Ureter (tissue), 1 donor: ENCODE measurements at places on chromosomes 7 and 10.

- no peak for DNase-seq
Observed at GRCh38 chr7:102376964-102377466, 19.1 kb upstream of the PRKRIP1 start.

GRCh38 chr7:95725205-95725604 lies 47.1 kb upstream of the DYNC1I1 start:
- no peak for DNase-seq

GRCh38 chr10:30662814-30663213 lies 33.3 kb upstream of the LYZL2 start:
- DNase-seq, result no peak

- no peak for DNase-seq
Observed at GRCh38 chr7:93176992-93177580, 28.9 kb upstream of the SAMD9L start.

- DNase-seq, result no peak
Observed at GRCh38 chr7:155917836-155918430, 105.7 kb upstream of the SHH start.

DNA sequence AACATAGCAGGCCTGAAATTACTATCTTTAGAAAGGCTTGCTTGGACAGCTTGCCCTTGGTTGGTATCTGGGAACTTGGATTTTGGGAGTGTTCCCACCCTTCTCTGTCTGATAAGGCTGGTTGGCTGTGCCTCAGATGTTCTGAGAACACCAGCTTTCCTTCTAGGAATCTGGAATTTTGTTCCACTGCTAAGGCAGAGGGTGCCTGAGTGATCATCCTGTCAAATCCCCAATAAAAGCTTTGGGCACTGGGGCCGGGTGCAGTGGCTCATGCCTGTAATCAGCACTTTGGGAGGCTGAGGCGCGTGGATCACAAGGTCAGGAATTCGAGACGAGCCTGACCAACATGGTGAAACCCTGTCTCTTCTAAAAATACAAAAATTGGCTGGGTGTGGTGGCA lies 5.0 kb downstream of the TRUB1 start:
- DNase-seq, result no peak

GRCh38 chr7:148371280-148371937 lies 219.2 kb upstream of the C7orf33 start:
- no peak for DNase-seq

DNA sequence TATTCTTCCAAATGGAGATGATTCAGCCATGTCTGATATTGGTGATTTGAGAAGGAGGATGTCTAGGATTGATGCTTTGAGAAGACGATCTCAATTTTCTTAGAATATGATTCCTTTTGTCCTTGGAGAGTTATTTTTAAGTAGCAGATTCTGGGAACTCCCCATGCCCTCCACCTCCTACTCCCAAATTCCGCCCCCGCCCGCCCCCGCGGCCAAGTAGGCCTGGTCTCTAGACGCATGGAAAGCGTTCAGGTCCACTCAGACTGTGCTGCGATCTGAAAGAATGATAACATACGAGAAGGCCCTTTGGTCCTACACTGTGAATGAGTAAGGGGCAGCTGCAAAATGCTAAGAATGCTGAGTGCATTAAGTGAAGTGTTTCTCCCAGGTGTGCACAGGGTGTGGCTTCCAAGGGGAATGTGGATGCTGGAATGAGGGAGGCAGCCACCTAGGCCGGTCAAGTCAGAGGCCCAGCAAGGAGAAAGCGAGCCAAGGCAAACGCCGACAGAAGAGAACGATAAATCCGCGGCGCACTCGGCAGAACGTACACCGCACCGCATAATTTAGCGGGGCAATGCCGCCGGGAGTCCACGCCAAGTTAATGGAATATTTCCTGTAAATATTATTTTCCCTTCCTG lies 142.3 kb downstream of the PRPF18 start:
- DNase-seq, result no peak

- DNase-seq, result no peak
Observed at GRCh38 chr7:153023194-153023592, 263.6 kb downstream of the ACTR3B start.

GRCh38 chr7:2824026-2824677 lies 20.0 kb downstream of the GNA12 start:
- DNase-seq, result no peak

DNA sequence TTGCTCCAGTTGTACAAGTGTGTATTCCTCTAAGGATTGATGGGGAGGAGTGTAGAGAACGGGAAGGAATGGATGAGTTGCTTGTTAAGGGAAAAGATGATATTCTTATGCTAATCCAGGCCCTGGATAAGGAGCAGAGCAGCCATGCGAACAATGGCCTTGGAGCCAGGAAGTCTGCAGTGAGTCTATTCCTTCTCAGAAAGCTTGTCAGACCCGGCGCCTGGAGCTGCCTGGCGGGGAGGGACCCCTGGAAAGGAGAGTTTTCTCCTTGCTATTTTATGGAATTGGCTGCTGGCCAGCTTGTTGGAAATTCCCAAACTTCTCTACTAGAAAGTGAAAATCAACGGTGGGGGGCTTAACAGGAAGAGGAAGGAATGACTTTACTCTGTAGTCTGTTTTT lies 89.1 kb downstream of the MMRN2 start:
- DNase-seq, result no peak

DNA sequence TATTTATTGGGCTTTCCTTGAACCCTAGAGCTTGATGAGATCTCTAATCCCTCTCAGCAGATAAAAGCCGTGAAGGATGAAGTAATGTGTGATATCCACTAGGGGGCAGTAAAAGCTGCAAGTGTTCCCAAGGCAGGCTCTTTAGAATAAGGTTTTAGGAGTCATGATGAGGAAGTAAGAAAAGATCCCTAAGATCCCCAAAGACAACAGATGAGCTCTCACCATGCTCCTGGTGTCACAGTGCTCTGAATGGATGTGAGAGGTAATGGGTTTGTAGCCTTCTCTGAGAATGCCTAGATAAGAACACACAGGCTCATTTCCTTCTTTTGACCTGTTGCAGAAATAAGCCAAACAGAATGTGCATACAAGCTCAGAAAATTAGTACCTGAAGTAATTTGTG lies 70.4 kb upstream of the ITPRID1 start:
- DNase-seq, result no peak

DNA sequence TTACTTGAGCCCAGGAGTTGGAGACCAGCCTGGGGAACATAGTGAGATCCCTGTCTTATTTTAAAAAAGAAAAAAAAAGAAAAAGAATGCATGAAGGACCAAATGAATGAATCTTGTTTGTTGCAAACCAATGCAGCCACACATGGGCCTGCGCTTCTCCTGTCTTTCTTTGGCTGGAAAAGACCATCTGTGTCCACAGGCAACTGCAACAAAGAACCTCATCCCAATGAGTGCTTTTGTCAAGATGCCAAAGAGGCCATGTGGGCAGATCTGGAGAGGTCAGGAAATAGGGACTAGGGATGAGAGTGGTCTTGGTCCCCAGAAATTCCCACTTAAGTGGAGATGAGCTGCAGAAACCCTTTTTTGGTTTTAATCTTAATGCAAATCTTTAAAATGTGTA lies 49.8 kb upstream of the DUSP5 start:
- no peak for DNase-seq

DNA sequence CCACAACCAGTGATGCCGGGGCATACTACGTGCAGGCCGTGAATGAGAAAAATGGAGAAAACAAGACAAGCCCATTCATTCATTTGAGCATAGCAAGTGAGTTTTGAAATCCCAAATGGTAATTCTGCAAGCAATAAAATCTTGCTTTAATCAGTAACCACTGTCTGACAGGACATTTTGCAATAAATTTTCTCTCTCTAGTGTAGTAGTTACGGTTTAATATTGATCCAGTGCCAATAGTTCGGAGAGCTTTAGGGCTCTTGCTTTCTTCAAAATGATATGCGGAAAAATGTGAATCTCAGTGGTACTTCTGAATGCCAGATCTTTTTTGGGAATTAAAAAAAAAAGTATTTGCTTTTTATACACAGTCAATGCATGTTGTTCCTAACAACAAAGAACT lies 520.4 kb downstream of the SDK1 start:
- no peak for DNase-seq

- DNase-seq, result no peak
Observed at GRCh38 chr10:102462512-102463054, 11.2 kb upstream of the C10orf95 start.

DNA sequence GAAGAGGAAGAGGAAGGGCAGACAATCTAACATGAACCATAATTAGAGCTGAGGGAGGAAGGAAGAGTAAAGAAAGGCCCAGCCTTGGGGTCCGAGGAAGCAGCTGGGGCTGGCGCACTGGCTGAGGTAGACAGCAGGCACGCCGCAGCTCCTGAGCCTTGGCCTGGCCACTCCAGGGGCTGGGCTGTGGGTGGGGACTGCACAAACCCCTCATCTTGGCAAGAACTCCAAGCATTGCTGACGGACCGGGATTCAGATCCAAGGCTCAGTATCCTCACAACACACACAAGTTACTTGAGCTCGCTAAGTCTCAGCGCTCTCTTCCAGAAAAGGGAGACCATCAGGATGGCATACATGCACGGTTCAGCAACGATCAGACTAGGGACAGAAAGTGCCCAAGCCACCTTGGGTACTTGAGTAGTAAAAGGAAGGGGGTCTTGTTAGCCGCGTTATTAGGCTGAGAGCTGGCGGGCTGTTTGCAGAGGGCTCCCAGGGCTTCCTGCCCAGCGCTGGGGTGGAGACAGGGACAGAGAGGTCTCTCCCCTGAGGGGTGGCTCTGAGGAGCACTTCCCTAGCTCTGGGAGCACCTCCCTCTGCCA lies 4.5 kb downstream of the TNS3 start:
- no peak for DNase-seq

DNA sequence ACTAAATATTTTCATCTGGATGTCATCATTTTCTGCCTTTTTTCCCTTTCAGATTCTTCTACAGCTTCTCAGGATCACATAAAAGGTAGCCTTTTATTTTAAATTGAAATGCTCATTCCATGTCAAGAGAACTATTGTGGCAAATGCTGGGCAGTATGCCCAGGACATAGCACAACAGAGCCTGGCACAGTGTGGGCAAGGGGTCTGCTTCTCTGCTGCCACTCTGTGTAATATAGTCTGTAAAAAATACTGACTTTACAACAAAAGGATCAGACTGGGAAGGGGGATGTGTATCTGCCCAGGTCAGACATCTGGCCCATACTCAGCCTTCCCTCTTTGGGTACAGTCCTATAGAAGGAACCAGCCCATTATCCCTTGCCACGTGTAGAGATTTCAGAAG lies 62.7 kb downstream of the CUZD1 start:
- DNase-seq, result no peak

GRCh38 chr10:120732067-120732466 lies 119.1 kb upstream of the WDR11 start:
- DNase-seq, result no peak

GRCh38 chr10:49752584-49752983 lies 9.5 kb downstream of the OGDHL start:
- no peak for DNase-seq

DNA sequence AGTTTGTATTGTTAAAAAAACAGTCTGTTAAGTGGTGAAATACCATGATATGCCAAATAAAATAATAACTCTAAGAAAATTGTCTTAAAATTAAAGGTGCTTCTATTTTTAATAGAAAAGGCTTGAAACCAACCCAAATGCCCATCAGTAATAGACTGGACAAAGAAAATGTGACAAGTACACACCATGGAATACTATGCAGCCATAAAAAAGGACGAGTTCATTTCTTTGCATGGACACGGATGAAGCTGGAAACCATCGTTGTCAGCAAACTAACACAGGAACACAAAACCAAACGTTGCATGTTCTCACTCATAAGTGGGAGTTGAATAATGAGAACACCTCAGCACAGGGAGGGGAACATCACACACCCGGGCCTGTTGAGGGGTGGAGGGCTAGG lies 7.1 kb downstream of the CNTNAP2 start:
- DNase-seq, result no peak

DNA sequence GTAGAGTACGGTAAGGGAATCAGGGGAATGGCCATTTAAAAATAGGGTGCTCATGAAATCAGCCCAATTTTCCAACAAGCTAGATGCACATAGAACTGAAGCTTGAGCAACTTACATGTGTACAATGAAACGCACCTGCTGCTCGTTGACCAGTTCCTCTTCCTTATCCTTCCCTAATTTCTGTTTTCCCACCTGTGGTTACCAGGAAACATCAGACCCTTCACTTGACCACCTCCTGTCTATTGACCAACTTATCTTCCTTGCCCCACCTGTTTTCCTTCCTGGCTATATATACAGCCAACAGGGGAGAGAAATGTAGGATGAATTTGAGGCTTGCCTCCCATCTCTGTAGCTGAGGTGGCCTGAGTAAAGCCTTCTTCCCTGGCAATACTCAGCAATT lies 37.8 kb upstream of the RAPGEF5 start:
- DNase-seq, result no peak

- DNase-seq, result no peak
Observed at GRCh38 chr7:112263519-112263918, 57.0 kb downstream of the ZNF277 start.

GRCh38 chr7:55548295-55548731 lies 24.0 kb downstream of the VOPP1 start:
- no peak for DNase-seq

DNA sequence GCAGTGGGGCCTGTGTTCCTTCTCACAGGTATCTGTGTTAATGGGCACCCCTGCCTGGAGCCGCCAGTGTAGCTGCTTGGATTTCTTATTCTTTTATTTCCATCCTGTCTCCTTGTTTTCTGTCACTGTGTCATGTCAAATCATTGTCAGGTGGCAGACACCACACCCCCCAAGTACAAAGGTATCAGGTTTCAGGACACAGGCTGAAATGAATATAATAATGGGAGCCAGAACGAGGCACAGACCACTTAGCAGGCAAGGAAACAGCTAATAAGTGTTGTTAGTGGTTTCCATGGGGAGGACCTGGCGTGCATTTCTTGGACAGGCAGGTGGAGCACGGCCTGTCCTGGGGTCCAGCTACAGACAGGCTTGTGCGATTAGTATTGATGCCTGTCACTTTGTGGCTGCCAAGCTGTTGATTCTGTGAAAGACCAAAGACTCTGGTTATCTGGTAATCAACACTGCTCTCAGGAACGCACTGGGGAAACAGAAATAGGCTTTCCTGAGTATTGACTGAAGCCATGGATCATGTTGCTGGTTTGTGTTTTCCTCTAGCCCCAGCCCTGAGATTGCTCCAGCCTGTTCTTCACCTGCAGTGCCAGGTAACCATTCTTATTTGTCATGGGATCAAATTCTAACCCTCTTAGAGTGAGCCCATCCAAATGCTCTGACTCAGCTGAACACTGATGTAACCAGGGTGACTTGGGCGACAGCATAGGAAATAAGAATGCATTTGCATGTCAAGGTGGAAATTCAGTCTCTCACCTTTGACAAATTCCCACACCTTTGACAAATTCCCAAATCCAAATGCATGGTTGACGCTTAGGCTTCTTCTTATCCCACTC lies 1002.0 kb downstream of the LRMDA start:
- DNase-seq, result no peak

GRCh38 chr10:31508882-31509281 lies 189.9 kb downstream of the ZEB1 start:
- no peak for DNase-seq

DNA sequence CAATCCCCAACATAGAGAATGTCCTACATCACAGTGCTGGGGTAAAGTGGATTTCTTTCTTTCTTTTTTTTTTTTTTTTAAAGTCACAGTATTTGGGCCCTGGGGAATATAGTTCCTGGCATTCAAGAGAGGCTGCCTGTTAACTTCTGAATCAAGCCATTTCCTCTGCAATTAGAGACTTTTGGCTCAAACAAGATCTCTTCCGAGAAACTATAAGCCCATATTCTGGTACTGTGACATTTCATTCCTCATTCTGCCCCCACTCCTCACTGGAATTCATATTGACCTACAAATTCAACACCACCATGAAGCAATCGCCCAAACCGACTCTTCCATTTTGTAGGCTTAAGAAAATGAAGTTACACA lies 187.4 kb downstream of the PHTF2 start:
- no peak for DNase-seq

- DNase-seq, result peak; percentile 64
Observed at GRCh38 chr7:150788474-150789269, 11.5 kb downstream of the TMEM176B start.
